HEK293T (cell line): ENCODE measurements at places on chromosomes 11 and 22.

DNA sequence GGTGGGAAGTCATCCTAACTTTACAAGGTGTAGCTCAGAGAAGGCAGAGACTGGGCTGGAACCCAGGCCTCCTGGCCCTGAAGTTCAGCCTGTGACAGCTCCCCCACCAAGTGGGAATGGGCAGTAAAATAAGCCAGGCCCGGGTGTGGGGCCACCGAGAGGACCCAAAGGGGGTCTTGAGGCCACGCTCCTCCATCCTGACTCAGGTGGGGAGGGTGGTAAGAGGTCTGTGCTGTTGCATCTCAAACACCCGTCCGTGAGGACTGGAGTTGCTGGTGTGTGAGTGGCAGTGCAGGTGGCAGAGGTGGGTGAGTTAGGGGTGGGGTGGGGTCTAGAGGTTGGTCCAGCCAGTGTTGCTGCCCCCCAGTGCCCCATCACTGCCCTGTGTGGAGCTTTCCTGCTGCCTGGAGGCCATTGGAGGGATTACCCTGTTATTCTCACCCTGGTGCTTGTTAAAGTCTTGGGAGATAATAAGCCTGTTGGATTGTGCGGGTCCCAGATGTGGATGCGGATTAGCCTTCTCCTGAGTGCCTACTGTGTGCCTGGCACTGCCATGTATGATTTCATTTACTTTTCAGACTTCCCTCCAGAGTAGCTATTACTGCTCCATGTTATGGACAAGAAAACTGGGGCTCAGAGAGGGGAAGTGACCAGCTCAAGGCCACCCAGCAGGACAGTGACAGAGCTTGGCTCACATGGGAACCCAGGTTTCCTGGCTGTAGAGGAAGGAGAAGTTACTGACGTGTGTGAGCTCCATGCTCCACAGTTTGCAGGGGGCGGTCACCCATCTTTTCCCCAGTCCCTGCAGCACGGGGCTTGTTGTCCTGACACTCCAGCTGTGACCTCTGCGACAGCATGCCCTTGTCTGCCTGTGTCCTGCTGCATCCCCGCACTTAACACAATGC lies 12.9 kb downstream of the SERPINH1 start:
- DNase-seq: no peak

DNA sequence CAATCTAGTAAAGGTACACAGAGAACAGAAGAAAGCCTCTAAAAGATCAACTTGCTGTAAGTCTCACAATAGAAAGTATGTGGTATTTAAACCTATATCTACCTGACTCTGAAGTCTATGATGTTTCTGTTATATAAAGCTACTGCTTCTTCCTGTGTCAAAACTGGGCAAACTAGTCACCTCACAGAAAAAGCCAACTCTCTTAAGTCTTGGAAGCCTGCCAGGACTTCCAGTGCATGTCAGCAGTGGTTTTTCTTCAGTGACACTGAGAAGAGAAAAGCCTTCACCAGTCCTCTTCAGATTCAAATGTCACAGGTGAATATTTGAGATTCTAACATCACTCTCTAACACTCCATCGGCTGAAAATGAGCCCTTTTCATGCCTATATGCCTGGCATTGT lies 808.0 kb downstream of the DLG2 start:
- no peak for DNase-seq

- no peak for DNase-seq
These were observed 28.4 kb upstream of the SIK2 start for GRCh38 chr11:111573821-111574249.

- DNase-seq: peak; percentile 52
These were observed 60.6 kb downstream of the NXPE2 start for GRCh38 chr11:114738954-114739353.
